H54 (cell line): ENCODE measurements at places on chromosomes 2 and 18.

DNA sequence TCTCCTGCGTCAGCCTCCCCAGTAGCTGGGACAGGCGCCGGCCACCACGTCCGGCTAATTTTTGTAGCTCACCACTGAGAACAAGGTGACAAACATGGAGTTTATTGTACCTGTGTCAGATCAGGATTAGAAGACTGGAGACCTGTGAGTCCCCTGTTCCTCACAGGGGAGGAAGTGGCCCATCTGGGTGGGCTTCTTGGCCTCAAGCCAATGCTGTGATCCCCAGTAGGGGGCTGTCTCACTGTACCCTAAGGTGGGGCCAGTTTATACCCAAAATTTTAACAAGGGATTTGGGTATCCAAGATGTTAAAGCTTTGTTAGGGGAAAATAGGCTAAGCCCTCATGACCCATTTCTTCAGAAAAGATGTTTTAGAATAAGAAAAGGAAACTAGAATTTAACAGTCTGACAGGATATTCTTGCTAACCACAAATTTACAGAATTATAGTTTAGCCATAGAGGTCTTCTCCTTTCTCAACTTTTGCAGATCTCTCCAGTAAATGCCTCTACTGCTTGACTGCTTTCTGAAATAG, 16.3 kb downstream of the PCBP1 start:
- no peak for DNase-seq

DNA sequence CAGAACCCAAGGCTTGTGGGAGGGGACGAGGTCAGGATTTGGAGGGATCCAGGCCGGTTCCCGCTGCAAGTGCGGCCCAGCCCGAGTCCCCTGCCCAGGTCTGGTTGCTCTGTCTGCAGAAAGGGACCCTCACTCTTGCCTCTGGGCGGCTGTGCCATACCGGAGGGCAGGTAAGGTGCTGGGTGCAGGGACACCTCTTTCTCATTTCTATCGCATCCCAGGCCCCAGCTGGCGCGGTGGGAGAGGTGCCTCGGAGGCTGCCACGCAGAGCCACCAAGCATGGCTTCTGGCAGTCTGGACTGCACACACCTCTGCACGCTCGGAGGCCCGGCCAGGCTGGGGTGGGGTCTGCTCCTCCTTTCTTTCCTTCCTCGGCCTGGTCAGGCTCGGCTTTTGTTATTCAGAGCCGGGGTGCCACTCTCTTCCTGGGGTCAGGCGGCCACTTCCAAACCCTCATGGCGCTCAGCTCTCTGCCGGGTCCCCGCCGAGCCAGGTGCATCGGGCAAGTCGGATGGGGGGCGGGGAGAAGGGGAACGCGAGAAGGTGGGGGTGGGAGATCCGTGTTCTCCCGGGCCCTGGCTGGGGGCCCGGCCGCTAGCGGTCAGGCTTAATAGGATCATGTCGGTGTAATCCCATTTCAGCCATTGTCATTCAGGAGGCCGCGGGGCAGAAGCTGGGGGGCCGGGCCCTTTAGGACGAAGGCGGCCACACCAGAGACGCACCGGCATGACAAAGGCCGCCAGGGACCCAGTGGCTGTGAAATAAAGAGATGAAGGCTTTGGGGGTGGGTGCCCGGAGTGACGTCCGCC, 9.0 kb downstream of the GBX2 start:
- no peak for DNase-seq

DNA sequence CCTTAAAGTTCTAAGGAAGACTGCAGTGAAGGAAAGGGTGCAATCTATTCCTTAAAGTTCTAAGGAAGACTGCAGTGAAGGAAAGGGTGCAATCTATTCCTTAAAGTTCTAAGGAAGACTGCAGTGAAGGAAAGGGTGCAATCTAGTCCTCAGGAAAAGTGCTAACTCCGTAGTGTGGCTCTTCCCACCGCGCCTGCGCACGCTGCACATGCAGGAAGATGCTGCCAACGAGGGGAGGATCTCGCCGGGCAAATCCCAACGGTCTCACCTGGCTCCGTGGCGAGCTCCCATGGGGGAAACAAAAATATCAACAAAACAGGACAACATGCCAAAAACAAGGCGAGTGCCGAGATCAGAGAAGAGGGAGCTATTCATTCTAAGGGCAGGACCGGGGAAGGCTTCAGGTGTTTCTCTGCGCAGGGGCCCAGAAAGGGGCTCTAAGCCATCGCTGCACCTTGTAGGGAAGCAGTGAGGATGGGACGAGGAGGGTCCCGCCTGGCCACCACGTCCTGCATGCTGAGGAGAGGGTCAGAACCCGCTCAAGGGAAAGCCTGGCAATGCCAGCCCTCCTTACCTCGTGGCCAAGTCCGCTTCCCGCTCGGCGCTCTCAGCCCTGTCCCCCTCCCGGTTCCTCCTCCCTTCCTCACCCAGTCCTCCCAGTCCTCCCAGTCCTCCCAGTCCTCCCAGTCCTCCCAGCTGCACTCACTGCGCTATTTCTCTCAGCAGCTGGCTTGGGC, 24.5 kb downstream of the TIMM21 start:
- DNase-seq: no peak

DNA sequence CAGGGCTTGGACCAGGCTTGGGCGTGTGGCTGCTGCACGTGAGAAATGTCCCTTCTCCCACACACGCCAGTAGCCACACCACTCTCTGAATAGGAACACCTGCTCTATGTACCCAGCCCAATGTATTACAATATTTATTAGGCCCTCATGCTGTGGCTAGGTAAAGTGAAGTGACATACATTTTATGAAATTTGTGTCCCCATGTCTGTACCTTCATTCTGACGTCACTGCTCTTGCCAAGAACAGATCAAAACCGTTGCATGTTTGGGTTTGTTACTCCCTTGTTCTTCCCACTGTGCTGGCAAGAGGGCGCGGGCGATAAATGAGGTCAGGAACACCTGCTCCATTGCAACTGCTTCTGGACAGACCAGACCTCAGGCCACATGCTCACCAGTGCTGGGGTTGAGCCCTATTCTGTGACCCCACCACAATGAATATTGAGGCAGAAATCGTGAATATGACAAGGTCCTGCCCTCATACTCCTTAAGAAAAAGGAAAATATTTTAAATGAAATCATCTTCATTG, 436.4 kb upstream of the SALL3 start:
- no peak for DNase-seq

- DNase-seq: no peak
Observed at GRCh38 chr2:241885946-241886643, 16.6 kb downstream of the RTP5 start.

DNA sequence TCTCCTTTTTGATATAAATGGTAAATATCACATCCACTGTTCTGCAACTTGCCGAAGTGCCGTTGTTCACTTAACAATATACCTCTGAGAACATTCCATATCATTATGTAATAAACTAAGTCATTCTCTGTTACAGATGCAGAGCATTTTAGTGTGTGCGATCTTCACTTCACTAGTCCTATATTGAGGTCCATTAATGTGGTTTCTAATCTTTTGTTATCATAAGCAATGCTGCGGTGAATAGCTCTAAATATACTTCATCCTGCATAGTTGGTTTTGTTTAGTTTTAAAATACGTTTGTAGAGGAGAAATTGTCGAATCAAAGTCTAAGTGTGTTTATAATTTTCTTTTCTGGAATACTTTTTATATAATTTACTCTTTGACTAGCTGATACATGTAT, 280.3 kb upstream of the TRIB2 start:
- DNase-seq: no peak

DNA sequence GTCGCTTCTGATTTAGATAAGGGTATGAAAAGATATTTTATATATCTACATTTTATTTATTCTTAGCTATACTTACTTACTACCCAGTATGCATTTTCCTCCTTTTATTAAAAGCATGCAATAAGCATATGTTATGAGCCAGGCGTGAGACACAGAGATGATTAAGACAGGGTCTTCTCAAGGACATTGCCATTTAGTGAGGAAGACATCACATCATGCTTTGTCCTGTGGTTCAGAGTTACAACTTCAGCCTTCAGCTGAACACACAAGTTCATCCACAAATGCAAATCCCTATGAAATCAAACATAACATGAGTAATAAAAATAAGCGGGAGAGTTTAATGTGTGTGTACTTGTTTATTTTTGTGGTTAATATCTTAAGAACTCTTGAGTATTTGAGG, 30.2 kb downstream of the GRHL1 start:
- DNase-seq: no peak

DNA sequence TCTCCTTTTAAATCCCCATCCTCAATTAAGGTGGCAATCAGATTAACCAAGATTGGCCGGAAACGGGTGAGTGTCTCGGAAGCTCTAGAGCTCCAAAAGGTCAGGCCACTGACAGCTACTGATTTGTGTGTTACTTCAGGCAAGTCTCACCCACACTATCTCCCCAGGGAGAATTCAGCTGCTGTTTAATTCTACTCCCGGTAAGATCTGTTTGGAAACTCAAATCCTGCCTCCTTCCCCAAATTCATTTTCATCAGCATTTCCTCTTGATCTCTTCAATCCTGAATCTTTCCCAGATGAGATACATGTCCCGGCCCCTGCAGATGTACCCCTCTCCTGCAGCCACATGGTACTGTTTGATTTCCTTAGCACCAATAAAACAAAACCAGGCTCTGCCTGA, 34.9 kb downstream of the EFR3B start:
- no peak for DNase-seq

- no peak for DNase-seq
Observed at GRCh38 chr18:12035481-12035880, 54.2 kb downstream of the IMPA2 start.

DNA sequence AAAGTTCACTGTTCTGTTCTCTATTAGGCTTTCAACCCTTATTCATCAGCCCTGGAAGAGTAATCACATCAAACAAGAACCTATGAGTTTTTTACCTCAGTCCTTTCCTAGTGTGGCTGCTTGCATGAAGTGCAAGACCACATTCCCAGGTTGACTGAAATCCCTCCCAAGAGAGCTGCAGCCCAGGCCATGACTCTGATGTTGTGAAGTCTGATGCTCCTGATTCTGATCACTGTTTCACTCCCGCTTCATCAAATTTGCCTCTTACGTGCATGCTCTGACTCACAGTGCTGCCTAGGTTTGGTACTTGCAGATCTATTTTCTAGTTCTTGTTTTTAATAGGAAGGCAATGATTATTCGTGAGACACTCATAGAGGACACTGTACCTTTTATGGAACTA, 58.2 kb upstream of the DSEL start:
- DNase-seq: no peak

- no peak for DNase-seq
Observed at GRCh38 chr2:120847700-120848321, 112.1 kb downstream of the GLI2 start.

DNA sequence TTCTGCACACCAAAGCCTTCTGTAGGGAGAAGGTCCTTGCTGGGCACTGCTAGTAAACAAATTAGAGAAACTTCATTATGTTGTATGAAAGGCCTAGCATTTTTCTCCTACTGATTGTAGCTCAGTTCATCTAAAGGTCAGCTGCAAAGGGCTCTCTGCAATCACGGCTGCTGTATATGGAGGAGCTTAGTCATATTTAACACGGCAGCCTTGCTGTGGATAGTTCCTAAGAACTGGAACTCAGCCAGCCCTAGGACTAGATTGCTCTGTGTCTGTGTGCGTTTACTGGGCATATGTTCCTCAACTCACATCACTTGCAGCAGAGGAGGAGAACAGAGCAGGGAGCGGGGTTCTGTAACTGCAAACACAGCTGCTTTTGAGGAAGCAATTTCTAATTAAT, 1103.9 kb upstream of the KLHL29 start:
- DNase-seq: no peak

DNA sequence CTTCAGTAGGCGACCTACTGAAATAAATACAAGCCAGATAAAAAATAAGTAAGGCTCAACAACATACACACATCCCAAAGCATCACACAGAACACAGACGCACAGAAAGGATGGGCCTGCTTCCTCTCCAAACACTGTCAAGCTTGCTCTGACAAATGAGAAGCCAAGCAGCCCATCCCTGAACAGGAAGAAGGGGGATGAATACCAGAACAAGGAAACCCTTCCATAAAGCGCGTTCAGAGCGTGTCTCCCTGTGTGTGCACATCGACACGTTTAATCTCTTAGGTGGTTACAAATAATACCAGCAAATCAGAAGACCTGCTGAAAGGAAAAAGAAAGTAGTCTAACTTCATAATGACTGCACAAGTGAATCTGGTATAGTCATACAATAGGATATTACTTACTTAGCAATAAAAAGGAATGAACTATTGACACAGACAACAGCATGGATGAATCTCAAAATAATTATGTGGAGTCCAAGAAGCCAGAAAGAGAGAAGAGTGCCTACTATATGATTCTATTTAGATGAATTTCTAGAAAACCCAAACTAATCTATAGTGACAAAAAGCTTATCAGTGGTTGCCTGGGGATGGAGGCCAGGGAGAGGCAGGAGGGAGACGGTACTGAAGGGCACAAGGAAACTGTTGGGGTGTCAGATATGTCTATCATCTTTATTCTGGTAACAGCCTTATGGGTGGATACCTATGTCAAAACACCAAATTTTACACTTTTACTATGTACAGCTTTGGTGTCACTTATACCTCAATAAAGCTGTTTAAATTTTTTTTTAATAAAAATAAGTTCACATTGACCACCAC, 26.8 kb downstream of the MBOAT2 start:
- no peak for DNase-seq

DNA sequence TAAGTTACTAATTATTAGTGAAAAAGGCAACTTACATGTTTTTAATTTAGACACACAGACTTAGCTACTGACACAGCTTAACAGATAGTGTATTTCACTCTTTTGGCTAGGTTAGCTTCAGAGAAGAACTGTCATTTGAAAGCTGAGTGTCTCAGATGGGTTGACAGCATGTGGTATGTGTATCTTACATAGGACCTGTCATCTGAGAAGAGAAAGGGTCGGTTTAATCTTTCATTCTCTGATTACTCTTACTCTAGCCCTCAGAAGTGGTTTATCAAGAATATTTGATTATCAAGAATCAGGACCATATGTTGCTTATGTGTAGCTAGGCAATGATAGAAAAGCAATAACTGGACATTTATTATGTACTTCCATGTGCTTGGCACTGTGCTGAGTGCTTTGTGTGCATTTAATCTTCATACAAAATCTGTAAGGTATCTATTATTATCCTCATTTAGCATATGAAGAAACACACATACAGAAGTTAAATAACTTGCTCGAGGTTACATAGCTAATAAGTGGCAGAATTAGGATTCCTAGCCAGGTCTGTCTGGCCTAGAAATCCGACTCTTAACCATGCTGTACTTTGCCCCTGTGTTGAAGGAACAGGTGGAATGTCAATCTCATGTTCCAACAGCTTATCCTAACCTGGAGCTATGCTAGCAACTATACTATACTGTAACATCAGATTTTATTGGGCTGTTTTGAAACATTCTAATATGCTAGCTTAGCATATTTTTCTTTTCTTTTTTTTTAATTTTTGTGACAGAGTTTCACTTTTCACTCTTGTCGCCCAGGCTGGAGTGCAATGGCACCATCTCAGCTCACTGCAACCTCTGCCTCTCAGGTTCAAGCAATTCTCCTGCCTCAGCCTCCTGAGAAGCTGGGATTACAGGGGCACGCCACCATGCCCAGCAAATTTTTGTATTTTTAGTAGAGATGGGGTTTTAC, 28.4 kb downstream of the CFLAR start:
- DNase-seq: no peak
